Hematopoietic multipotent progenitor cell treated with erythropoietin and hydrocortisone succinate and interleukin-3 and kit ligand, for 4 days (in vitro differentiated cells): ENCODE measurements at places on chromosomes 16 and 17.

GRCh38 chr16:57810197-57811031 lies 8.1 kb upstream of the KIFC3 start:
- DNase-seq = peak; percentile 98

DNA sequence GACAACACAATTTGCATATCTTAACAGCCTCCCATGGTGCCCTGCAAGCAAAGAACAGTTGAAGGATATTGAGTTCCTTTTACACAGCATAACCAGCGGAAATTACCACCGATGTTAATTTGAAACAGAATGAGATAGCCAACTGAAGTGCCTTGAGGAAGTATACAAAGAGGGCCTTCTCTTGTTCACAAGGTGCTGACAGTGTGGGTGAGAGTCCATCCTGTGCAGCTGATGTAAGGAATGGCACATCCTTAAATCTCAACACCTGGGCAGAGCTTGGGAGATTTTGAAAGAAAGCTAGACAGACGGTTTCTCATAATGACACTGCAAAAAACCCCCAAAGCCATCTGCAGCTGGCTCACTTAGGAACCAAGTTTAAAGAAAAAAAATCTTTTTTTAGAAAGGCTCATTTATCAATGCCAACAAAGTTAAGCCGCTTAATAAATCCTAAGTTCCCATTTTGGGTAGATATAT lies 818.6 kb downstream of the KCNJ2 start:
- DNase-seq = peak; percentile 50

DNA sequence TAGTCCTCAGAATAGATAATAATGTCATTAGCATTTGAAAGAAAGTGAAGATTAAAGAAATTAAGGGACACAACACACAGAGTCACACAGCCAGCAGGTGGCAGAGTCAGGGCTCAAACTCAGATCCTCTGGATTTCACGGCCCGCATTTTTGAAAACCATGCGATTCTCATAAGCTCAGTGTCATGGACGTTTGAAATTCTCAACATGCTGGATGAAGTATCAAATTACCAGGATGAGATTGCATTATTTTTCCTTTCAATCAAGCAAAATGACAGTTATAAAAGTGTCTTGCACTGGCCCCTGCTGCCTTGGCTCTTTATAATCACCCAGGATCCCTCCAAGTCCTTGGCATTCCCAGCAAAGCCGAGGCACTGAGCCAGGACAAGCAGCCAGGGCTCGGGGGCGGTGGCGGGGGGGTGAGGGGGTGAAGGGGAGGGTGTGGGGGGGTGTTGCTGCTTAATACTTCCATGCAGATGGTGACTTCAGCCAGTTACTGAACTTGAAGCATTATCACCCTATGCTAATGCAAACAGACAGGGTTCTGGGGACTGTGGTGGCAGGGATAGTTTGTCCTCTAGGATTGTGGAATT lies 6.6 kb upstream of the BMERB1 start:
- DNase-seq = peak; percentile 88

DNA sequence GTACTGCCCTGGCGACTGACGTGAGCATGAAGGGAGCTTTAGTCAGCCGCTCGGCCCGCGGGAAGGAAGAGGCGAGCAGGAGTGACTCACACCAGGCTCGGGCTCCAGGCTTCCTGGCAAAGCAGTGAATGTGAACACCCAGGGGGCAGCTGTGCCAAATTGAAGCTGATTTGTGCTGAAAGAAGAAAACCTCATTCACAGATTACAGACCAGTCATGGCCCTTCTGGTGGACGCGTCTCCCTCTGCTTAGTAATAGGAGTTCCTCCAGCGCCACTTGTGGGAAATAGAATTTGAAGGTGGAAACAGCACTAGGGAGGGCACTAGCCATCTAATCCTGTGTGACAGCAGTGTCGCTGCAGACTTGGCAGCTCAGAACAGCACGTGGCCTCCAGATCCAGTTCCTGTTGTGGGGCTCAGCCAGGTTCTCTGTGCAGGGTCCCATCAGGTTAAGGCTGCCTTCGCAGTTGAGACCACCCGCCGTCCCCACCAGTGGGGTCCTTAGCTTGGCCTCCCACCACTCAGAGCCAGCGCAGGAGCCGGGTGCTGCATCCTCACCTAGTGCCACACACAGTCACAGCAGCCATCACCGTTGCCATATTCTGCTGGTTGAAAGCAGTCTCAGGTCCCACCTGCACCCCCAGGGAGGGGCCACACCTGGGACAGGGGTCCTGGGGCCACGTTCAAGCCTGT lies 164.5 kb upstream of the CHMP6 start:
- peak; percentile 57 for DNase-seq

- DNase-seq = no peak
Observed at GRCh38 chr17:4840893-4841242, 7.7 kb downstream of the MINK1 start.

DNA sequence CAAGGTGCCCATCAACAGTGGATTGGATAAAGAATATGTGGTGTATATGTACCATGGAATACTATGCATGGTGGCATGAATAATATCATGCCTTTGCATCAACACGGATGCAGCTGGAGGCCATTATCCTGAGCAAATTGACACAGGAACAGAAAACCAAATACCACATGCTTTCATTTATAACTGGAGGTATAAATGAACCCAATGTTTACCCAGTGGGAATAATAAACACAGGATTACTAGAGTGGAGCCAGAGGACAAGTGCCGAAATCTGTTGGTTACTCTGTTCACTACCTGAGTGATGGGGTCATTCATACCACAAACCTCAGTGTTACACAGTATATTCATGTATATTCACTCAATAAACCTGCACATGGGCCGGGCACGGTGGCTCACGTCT lies 125.2 kb downstream of the CDH11 start:
- no peak for DNase-seq

DNA sequence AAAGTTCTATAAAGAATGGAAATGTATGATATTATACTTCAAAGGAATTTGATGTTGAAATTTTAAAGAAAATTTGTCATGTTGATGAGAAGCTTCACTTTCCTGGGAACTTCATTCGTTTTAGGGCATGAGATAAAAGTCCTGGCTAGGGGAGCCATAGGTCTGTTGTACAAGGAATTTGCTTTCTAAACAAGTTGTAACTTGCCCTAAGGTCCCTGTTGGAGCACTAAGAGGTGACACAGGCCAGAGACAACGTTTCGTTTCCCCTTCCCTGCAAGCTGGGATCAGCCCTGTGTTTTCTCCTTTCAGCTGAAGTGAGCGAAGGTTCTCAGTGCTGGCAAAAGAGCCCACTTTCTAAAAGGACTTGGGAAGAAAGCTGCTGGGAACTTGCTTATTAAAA lies 16.6 kb downstream of the PLD6 start:
- no peak for DNase-seq

DNA sequence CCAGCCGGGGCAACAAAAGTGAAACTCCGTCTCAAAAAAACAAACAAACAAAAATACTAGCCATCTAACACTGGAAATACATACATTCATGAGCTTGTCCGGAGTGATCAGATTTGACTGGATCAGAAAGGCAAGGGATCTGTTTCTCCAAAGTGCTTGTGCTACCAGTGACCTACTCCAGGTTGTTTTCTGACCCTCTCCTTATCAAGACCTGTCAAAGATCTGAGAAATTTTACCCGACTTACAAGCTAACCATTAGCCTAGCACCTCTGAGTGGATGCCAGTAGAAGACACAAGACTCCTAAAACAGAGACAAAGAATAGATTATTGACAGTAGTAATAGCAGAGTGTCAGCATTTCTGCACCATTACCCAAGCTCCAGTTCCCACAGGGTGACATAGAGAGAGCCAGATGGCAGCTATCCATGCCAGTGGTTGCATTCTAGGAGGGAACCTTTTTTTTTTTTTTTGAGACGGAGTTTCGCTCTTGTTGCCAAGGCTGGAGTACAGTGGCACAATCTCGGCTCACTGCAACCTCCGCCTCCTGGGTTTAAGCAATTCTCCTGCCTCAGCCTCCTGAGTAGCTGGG lies 9.8 kb downstream of the ASPA start:
- no peak for DNase-seq

- no peak for DNase-seq
Observed at GRCh38 chr16:55073830-55074229, 143.2 kb downstream of the IRX5 start.

DNA sequence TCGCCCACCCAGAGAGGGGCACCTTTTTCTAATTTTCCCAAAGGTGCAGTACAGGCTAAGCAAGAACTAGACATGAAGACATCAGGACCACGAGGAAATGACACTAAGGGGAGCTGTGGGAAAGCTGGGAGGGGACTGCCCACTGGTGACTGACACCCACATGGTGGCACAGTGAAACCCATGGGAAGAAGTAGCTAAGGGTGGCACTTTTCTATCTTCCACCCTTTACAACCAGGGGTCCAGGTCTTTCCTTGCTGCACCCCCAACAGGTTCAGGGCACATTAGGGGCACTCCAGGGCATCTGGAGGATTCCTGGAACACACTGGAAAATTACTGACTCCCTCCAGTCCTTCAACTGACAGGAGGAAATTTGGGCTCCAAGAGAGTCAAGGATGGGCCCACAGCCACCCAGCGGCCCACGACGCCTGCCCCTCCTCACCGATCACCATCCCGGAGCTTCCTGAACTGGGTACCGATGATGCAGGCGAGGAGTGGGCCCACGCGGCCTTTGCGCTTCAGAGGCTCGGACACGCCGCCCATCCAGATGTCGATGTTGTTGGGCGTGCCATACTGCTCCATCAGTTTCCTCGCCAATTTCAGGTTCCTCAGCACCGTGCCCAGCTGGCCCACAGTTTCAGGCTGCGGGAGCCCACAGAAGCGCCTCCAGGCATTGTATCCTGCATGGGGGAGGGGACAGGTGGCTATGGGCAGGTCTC lies 9.4 kb downstream of the MPO start:
- no peak for DNase-seq

GRCh38 chr17:59371416-59372100 lies 40.1 kb downstream of the YPEL2 start:
- DNase-seq = no peak

GRCh38 chr16:30623536-30624283 lies 13.5 kb upstream of the ZNF689 start:
- peak; percentile 20 for DNase-seq

- peak; percentile 94 for DNase-seq
Observed at GRCh38 chr17:7579001-7579833, at the start of gene CD68. TSS of gene CD68 (plus strand) at chr17:7579638. CDS start at chr17:7579678, 40 bp downstream.

DNA sequence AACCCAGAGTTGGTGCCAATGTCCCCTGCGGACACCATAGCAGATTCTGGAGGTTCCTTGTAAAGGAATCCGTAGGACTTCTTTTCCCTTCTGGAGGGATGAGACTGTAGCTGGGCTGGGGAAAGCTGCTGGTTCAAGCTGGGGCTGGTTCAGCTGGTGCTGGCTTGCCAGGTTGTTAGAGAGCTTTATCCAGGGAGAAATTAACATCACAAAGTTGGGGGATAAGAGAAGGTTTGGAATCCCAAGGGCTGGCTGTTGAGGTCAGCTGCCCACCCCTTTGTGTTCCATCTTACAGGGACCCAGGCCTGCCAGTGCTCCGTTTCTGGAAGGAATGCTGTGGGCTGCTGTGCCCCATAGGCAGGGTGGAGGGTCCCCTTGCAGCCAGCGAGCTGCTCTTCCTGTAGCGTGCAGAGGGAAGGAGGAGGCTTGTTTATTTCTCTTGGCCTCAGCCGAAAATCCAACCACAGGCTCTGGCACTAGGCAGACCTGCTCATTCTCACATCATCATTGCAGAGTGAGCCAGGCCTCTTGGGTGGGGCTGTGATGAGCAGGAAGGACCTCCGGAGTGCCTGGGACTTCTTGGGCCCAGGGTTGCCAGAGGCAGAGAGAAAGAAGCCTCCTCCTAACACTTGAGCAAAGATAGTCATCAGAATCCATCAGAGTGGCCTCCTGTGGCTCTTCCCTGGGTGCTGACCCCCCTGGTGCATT lies 251.1 kb downstream of the SEC14L1 start:
- peak; percentile 62 for DNase-seq

- peak; percentile 37 for DNase-seq
Observed at GRCh38 chr17:39981766-39982375, 1.3 kb downstream of the PSMD3 start.

GRCh38 chr17:8158267-8159031 lies 4.3 kb downstream of the VAMP2 start:
- DNase-seq = peak; percentile 94

- no peak for DNase-seq
Observed at GRCh38 chr17:19415311-19415710, 4.3 kb downstream of the RNF112 start.

- peak; percentile 82 for DNase-seq
Observed at GRCh38 chr17:21286066-21286770, 1.7 kb downstream of the MAP2K3 start.

DNA sequence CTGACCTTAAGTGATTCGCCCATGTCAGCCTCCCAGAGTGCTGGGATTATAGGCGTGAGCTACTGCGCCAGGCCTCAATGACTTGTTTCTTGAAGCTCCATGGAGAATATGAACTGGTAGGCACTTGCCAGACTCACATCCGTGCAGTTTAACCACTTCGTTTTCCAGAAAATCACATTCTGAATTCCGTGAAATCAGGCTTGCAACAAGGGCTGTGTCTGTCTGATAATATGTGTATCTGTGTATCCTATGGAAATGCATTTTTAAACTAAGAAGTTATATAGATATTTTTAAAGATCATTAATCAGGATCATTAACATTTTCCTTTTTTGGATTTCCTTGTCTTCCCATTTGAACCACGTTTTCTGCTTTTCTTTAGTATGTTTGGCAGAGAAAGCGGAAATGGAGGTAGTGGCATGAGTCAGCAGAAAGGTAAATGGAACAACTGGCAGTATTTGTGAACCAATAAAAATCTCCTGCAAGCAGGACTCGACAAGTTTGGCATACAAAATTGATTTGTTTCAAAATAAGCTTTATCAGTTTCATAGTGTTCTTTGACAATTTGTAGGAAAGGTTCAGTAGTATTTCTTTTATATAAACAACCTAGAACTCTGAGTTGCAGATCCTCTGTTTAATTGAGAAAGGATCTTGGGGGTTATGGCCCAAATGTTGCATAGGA lies 33.0 kb downstream of the USP10 start:
- peak; percentile 68 for DNase-seq

DNA sequence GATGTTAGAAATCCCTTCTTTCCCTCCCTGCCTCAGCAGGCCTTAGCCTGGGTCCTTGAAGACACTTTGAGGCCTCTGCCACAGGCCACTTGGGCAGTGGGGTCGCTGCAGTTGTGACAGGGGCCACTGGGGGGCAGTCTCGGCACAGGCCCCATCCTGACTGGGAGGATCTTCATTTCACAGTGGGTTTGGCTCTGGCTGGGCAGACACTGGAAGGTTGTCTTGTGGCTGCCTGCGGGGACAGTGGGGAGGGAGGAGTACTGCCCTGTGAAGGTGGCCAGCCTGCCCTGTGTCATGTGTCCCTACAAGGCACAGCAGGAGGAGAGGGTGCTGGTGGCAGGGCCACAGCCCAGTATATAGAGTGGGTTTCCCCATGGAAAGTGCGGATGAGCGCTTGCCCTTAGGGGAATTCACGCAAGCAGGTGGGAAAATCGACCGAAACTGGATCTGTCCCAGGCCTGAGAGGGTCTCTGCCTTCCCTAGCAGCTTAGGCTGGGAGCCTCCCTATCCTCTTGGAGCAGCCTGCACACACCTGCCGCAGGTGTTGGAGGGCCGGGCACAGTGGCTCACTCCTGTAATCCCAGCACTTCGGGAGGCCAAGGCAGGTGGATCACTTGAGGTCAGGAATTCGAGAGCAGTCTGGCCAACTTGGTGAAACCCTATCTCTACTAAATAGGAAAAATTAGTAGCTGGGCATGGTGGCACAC lies 28.8 kb downstream of the GINS2 start:
- DNase-seq = peak; percentile 84

GRCh38 chr16:3003582-3004270 lies 9.0 kb upstream of the CLDN9 start:
- peak; percentile 100 for DNase-seq
